GM06990 (cell line): ENCODE measurements at places on chromosomes 7 and 10.

DNA sequence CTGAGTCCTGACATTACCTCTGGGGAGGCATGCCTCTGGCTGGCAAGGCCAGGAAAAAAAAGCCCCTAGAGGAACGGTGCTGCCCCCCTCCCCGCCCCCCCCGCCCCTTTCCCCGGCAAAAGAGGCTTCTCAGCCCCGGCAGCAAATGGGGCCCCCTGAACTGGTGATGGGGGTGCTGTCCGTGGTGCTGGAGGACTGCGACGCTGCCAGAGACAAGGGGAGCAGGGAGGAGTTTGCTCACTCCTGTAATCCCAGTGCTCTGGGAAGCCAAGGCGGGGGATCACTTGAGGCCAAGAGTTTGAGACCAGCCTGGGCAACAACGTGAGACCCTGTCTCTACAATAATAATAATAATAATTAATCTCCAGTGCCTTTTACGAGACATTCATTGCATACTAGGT, 23.7 kb downstream of the SRRM3 start:
- no peak for DNase-seq

GRCh38 chr10:128005858-128006257, 99.0 kb downstream of the PTPRE start:
- DNase-seq, result no peak

GRCh38 chr10:61609701-61610100, 53.0 kb upstream of the CABCOCO1 start:
- DNase-seq, result no peak

DNA sequence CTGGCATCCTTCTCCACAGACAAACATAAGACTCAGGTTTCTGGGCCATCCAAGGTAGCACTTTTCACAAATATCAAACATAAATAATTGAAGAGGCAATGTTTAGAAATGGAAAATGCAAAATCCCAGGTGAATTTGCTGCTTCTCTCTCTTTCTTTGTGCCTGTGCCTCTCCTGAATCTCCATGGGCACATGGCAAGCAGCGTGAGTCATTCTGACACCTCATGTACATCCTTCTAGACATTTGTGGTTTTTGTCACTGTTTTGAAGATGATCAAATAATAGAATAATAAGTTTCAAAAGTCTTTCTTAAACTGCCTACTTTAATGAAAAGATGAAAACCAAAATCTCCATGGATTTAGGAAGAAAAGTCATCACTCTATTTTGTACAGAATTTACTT, 60.3 kb upstream of the RAB11FIP2 start:
- DNase-seq, result no peak

DNA sequence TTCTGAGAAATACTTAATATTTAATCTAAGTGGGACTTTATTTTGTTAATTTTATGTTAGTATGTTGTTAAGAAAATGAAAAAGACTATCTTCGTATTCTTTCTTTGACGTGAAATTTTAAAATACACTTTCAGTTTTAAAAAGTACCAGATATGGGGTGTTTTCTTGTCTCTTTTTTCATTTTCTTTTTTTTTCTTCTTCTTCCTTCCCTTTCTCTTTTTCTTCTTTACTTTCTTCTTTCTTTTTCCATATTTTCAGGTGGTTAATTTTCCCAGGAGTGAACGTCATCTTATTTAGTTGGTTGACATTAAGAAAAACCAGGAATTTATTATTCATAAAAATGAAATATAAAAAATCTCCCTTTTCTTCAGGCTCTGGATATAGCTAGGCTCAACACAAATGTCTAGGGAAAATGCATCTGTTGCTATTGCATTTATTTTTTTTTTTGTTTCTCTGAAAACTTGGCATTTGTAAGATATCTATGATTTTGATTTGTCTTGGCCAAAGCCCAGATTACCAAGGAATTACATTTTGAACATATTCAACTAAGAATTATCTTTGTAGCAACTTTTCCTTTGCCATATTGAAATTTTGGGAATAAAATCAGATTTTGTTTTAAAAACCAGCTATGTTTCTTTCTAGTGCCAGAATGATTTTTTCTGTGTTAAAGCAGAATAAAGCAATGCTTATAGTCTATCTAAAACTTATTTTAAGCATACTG, 241.3 kb upstream of the FOXP2 start:
- DNase-seq, result no peak

GRCh38 chr10:69884686-69885085, 83.0 kb downstream of the COL13A1 start:
- DNase-seq, result no peak

GRCh38 chr7:82044497-82045080, 274.7 kb upstream of the HGF start:
- DNase-seq, result no peak

GRCh38 chr10:131996466-131997365, 15.0 kb upstream of the BNIP3 start:
- DNase-seq, result no peak

- no peak for DNase-seq
Observed at GRCh38 chr7:130615583-130615982, 53.0 kb downstream of the COPG2 start.

DNA sequence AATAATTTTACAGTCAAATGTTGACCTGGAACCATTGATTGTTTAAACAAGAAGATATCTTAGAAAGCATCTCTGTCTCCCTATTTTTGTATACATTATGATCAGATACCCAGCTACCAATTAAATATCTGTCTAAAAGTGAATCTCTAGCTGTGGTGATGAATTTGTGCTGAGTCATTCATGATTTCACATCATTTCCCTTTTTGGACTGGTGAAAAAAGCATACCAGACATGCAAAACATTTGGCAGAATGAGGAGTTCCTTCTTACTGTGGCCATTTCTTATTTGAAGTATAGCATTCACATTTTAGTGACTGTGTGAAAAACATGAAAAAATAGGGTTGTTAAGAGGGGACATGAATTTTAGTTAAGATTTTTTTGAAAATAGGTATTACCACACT, 98.0 kb upstream of the GATA3 start:
- DNase-seq, result peak; percentile 32

DNA sequence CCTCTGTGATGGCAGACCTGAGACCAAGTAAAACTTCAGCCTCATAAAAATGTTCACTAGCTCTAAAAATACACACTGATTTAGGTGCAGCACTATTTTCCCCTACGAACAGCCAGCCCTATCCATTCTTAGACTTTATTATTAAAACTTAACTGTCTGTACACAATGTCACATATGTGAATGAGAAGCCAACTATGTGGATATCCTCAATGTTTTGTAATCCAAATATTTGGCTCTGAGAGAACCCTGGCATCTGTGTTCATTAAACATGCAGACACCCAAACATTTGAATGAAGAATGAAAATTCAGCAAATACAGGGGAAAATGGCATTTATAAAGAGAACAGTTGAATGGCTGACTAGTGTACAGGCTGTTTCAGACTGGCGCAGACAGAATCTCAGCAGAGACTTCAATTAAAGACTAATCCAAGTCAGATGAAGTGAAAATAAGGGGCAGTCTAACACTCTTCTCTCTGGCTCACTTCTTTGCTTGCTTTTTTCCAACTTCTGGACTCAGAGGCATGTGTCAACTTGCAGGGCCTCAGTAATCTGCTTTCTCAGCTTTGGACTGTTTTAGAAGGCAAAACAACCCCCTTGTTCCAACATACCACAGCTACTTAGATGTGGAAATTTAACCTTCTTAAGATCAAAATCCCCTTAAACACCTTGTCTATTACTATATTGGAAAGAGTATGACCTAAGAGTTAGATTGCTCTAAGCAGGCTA, 47.4 kb upstream of the FAM180A start:
- DNase-seq, result no peak

DNA sequence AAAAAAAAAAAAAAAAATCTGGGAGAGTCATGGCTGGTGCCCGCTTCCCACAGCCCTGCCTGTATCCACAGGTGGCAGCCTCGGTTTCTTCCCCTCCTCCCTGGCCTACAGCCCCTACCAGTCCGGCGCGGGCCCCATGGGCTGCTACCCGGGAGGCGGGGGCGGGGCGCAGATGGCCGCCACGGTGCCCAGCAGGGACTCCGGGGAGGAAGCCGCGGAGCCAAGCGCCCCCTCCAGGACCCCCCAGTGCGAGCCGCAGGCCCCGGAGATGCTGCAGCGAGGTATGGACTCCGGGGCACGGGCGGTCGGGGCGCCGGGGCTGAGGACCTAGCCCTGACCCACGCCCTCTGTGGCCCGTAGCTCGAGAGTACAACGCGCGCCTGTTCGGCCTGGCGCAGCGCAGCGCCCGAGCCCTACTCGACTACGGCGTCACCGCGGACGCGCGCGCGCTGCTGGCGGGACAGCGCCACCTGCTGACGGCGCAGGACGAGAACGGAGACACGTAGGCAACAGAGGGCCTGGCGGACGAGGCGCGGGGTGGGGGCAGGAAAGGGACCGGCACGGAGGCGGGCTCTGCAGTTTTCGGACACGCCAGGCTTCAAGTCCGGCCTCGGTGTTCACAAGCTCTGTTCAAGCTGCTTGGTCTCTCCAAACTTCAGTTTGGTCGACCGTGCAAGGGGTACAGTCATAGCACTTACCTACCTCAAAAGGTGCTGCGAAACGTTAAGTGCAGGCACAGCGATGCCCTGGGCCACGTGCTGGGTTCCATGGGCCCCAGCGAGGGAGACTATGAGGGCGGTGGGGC, 3.9 kb downstream of the NFKB2 start:
- peak; percentile 88 for DNase-seq

GRCh38 chr10:60239228-60239627, 150.4 kb downstream of the ANK3 start:
- DNase-seq, result no peak

GRCh38 chr7:132509643-132510042, 66.6 kb downstream of the PLXNA4 start:
- no peak for DNase-seq

- DNase-seq, result no peak
Observed at GRCh38 chr7:85737426-85737825, 550.6 kb upstream of the SEMA3D start.

GRCh38 chr7:8149222-8149621, 112.7 kb downstream of the ICA1 start:
- peak; percentile 66 for DNase-seq

- DNase-seq, result no peak
Observed at GRCh38 chr10:130362308-130362761, 226.1 kb downstream of the GLRX3 start.

DNA sequence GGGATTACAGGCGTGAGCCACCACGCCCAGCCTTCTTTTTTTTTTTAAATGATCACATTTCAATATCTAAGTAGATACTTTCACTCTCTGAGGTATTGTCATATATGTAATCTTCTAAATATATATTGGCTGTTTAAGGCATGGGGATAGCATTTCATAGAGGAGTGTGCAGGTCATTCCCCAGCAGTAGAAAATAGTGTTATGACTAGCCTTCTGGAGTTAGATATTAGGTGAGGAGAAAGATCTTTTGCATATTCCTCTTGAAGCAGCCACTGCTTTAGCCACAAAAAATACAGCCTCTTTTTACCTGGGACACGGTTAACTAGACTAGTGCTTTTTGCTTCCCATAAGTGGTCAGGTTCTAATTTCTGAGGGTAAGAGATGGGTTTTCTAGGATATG, 28.9 kb downstream of the ADD3 start:
- DNase-seq, result no peak

DNA sequence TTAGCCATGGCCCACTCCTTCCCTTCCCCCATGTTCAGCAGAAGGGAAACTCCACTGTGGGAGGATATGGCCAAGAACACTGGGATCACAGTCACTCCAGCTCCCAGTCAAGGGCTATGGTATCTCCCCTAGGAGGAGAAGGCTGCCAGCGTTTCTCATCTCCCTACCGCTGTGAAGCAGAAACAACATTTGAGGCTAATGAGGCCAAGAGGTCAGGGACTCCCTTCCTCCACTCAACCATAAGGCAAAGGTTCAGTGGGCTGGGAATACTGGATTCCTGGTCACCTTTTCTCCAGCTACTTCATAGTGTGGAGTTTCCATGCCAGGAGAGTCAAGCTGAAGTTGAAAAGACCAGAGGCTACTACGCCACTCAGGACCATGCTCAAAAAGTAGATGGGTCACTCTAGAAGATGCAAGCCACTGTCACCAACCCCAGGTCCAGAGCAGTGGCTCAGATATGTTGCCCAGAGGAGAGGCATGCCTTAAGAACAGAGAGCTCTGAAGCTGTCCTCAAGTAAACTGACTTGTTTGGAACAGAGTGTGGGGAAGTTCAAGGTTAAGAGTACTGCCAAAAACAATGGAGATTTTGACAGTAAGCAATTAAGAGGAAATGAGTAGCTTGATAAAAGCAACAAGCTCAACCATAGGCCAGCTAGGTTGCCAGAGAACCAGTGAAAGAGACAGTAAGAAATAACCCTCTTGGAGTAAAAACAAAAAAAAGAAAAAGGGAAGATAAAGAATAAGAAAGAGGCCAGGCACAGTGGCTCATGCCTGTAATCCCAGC, 3.8 kb upstream of the TMEM140 start:
- no peak for DNase-seq

GRCh38 chr10:47361293-47361692, 13.1 kb downstream of the RBP3 start:
- DNase-seq, result no peak

- peak; percentile 73 for DNase-seq
Observed at GRCh38 chr7:30225863-30226613, 58.4 kb upstream of the ZNRF2 start.

GRCh38 chr10:126376956-126377355, 11.3 kb downstream of the ADAM12 start:
- DNase-seq, result no peak

DNA sequence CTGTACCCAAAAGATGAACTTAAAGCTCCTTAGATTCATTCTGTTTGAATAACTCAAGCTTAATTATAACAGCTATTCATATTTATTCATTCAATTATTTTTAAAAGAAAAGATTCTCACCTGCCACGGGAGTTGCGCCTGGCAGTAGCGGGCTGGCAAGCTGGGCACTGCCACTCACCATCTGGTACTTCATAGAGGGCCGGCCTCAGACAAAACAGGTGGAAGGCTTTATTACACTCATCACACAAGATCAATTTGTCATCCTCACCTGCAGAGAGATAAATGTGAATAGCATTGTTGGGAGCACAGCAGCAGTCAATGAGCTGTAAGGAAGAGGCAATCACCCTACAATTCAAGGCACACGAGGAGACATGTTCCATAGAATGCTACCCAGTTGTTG, 15.8 kb downstream of the FZD9 start:
- no peak for DNase-seq

- DNase-seq, result no peak
Observed at GRCh38 chr10:45424668-45425404, 50.8 kb downstream of the ALOX5 start.

DNA sequence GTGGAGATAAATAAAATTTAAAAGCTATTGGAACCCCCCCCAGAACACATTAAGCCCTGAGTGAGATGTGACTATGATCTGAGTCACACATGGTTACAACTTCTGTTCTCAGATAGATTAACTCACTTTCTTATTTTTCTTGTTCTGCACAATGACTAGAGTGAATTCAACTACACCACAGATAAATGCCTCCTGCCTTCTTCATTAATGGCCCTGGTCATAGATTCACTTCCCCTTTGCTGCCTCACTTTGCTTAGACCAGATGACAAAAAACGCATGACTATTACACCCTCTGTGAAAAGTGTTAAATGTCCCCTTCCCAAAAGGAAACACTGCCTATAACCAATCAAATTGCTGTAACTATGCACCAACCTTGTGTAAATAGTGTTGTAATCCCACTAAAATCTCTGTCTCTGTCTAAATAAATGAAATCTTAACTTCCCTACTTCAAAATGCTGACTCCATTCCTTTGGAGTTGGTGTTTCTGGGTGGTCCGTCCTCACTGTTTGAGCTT, 49.4 kb downstream of the AKR1D1 start:
- DNase-seq, result peak; percentile 48

GRCh38 chr7:70726951-70727378, 405.0 kb upstream of the GALNT17 start:
- peak; percentile 70 for DNase-seq
